Stimulated activated naive CD8-positive, alpha-beta T cell treated with anti-CD3 and anti-CD28 coated beads, Interleukin-15, amount 100 ng/mL, for 72 hours (primary cell): ENCODE measurements at places on chromosomes 11 and 22.

GRCh38 chr11:131932584-131933325 is 562.3 kb downstream of the NTM start:
- DNase-seq: no peak

DNA sequence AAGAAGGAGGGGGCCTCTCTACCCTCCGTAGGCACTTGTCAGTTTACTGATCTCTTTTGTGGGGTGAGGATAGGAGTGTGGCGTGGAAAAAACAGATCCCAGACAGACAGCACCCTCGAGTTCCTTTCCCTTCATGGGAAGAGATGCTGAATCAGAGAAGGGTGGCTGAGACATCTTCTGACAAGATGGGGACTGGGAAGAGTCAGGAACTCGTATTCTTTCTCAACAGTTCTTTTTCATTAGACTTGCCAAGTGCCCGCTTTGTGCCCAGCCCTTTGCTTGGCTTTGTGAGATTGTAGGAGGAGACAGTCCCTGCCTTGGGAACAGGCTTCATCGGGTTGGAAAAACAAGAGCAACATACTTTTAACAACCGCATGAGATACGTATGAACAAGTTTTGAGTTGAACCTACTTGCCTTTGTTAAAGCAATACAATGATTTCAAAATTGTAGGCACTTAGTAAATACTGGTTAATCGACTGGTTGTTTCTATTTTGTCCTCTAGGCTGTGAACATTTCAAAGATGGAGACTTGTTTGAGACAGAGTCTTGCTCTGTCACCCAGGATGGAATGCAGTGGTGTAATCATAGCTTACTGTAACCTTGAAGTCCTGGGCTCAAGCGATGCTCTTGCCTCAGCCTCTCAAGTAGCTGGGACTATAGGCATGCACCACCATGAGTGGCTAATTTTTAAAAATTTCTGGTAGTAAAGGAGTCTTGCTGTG is 1.1 kb downstream of the RRM1 start:
- no peak for DNase-seq

DNA sequence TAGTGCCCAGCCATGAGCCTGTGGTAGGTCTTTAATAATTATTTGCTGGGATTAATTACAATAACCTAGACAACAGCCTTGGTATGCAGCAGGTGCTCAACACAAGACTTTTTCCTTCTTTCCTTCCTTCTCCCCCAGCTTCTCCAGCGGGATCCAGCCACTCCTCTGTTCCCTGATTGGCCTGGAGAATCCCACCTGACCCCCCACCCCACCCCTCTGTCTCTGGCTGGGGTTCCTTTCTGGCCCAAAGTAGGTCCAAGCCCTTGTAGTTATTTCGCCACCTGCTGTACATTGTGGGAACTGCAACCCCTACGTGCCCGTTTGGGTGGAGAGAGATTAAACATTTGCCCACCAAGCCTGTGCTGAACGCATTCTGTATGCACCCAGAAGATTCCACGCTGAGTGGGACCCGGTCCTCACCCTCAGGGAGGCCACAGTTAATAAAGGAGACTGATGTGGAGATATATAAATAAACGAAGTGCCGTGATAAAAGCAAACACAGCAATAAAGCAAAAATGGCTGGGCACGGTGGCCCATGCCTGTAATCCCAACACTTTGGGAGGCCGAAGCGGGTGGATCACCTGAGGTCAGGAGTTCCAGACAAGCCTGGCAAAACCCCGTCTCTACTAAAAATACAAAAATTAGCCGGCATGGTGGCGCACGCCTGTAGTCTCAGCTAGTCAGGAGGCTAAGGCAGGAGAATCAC is 32.1 kb upstream of the DGKZ start:
- DNase-seq: peak; percentile 71

GRCh38 chr11:43950311-43950855 is 7.9 kb downstream of the C11orf96 start:
- no peak for DNase-seq

DNA sequence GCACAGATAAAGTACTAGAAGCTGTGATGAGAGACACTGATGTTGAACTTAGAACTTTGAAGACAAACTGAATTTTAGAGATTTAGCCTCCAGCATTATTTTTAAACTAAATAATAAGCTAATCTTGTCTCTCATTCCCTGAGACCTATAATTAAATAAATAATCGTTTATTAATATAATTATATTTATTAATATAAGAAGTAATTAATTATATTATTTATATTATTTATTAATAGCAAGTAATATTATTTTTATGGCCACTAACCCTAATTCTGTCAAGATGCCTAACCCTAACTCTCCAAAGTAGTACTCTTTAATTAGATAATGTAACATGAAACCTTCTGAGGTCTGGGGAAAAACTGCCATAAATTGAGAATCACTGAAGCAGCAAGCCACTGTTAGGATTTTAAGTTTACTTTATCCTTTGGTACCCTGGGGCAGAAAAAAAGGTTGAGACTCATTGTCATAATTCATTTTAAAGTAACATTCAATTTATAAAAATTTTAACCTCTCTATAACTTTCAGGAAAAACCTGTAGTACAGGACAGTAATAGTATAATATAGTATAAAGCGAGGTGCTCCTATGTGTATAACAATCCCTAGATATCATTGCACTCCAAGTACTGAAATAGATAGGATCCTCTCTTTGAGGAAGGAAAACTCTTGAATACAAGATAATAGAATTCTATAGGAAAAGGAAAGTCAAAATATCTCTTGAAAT is 85.4 kb downstream of the TTC28 start:
- no peak for DNase-seq

DNA sequence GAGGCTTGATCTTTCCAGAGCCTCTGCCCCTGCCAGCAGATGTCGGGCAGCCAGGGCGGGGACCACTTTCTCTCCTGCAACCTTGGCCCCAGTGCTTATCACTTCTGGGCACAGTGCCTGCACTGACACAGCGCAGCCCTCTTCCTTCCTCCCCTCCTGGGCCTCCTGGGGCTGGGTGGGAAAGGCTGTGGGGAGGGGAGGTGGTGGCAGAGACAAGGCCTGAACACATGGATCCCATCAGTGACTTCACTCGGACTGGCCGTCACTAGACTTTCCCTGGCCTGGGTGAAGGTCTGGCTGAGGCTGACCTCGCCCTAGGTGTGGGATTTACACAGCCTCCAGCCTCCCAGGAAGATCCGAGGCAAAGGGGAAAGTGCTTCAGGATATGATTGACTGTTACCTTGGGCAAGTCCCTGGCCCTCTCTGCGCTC is 68.1 kb downstream of the LRRC32 start:
- DNase-seq: no peak

GRCh38 chr11:69135420-69136363 is 20.0 kb upstream of the SMIM38 start:
- DNase-seq: no peak

GRCh38 chr11:28144808-28145207 is 36.6 kb downstream of the METTL15 start:
- DNase-seq: no peak

DNA sequence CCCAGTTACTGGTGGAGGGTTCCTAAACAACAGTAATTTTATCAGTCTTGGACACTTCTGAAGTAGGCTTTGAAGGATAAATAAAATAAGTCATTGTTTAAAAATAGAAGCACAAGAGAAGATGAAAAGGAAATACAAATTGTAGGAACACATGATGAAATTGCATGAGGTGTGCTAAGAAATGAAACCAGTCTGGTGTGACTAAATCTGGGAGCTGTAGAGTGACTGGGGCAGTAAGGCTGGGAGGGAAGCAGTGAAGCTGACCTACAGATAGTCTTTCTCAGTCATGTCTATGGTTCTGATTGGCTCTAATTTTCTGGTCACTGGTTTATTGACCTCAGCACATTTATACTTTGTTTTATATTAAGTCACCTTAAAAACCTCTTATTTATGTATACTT is 139.1 kb downstream of the SLC17A6 start:
- no peak for DNase-seq

DNA sequence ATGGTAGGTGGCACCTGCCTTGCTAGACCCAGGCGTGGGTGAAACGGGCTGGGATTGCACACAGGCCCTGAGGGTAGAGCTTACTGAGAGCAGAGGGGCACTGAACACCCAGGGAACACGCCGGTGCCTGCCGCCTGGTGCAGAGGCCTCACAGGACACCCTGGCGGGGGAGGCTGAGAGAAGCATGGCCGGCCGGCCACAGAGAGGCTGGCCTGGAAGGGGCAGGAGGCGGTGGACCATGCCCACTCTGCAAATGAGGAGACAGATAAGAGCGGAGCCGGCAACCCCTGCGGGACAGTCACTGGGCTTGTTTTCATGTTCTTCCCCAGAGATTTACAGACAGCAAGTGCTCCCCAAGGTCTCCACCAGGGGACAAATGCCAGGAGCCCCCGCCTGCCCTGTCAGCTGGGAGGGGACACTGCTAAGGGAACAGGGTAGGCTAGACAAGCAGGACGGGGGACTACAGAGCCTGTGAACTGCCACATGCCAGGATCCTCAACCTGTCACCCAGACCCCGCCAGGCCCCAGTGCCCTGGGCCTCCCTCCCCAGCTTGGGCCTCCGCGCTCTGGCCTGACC is 38.5 kb upstream of the TCF20 start:
- no peak for DNase-seq

GRCh38 chr11:119028346-119029068 is 2.2 kb downstream of the SLC37A4 start:
- no peak for DNase-seq

GRCh38 chr11:125591649-125592304 is 875 bp upstream of the STT3A start:
- peak; percentile 36 for DNase-seq

- DNase-seq: no peak
Observed at GRCh38 chr11:59901306-59901705, 22.7 kb downstream of the OOSP3 start.

DNA sequence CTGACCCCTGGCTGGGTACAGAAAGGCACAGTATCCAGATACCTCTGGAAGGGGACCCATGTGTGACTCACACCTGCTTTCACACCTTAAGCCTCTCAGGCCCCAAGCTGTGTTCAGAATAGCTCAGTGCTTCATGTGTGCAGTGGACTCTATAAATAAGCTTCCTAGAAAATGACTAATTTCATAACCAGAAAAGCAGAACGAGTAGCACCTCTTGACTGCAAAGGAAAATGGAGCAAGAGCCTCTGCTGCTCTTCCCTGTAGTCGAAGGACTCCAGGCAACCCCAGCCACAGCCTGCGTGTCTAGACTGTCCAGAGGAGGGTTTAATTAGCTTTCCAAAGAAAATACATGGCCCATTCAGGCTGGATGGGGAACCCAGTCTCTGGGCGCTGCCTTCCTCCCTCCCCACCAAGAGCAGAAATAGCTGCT is 23.1 kb downstream of the PTPN5 start:
- DNase-seq: peak; percentile 20

DNA sequence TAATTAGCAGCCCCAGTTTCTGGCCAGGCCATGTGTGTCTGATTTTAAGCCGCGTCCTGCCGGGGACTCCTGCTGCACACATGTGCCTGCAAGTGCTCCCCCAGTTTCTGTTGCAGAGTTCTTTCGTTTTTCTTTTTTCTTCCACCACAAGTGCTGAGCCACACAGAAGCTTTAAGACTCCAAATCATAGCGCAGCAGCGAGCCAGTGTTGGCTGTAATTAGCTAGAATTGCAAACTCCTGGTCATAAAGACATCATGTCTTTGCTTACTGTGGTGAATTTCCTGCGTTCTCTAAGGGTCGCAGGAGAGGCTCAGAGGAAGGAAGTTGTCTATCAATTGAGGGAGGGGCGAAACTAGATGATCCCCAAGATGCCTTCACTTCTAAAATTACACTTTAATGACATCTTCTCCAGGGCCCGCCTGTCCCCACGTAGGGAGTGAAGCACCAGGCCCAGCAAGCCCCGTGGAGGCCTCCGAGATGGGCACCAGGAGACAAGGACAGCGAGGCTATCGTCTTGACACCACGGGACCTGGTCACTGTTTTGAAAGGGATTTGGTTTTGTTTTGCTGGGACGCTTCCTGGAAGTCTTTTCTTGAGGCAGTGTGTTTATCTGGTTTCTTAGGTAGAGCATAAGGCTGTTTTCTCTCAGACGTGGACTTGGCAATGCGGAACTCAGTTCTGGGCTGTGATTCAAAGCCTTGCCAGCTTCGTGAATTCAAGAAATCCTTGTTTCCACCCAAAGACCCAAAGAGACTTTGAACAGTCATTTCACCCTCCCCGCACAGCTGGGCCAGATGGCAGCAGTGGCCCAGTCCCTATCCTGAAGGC is 71.8 kb downstream of the UBASH3B start:
- DNase-seq: peak; percentile 42

- DNase-seq: peak; percentile 25
Observed at GRCh38 chr22:36901411-36902142, 11.9 kb upstream of the CSF2RB start.

GRCh38 chr11:20097319-20098221 is 62.7 kb downstream of the DBX1 start:
- DNase-seq: no peak

- no peak for DNase-seq
Observed at GRCh38 chr11:65169164-65169641, 830 bp upstream of the SPDYC start.
